Gastrocnemius medialis (tissue), 4 donors: ENCODE measurements at places on chromosomes 2 and 18. TPM values are rescaled to one million over a fixed set of nuclear protein-coding genes. Genes with fewer than 3 reads are reported as not detected.

Gene STAT4
- total RNA-seq, result not detected

- DNase-seq, result no peak
These were observed 28.1 kb downstream of the EXOC6B start for GRCh38 chr2:72797740-72798139.

Gene C1GALT1C1L
- total RNA-seq, result not detected

DNA sequence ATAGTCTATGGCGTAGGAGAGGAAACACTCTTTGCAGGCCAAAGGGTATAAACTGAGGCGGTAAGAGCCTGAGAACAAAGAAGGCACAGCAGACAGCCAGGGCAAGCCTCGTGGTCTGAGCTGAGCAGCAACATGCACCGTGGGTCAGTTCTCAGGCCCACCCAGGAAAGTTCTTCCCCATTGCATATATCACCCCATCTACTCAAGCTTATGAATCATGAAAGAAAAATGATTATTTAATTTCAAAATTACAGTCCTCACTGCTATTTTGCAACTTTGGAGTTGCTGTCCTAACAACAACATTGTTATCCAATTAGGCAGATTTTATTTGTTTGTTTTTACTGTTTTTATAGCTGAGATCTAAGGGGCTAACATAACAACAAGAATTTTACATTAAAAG lies 54.7 kb upstream of the RIOK3 start:
- DNase-seq, result no peak

Gene NEU2
- not detected for total RNA-seq
